Stimulated activated CD8-positive, alpha-beta memory T cell treated with anti-CD3 and anti-CD28 coated beads, Interleukin-7, amount 100 ng/mL, for 24 hours (primary cell): ENCODE measurements at places on chromosomes 7 and 10.

DNA sequence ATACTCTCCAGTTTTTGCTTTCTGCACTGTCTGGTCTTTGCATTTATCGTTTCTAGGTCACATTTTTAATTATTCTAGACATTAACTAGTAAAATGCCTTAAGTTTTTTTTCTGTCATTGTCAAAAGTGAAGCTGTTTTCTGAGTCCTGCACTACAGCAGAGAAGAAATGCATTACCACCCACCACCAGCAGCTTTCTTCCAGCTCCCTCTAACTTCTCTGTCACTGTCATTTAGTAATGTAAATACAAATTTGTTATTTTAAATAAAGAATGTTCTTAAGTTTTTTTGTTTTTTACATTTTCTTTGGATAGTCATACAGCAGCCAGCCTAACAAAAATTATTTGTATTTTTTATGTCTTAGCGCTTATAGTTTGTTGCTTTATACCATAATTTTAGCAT is 18.8 kb downstream of the PTPRZ1 start:
- DNase-seq: no peak

- no peak for DNase-seq
Measured at GRCh38 chr7:112646783-112647182, 143.4 kb downstream of the TMEM168 start.

DNA sequence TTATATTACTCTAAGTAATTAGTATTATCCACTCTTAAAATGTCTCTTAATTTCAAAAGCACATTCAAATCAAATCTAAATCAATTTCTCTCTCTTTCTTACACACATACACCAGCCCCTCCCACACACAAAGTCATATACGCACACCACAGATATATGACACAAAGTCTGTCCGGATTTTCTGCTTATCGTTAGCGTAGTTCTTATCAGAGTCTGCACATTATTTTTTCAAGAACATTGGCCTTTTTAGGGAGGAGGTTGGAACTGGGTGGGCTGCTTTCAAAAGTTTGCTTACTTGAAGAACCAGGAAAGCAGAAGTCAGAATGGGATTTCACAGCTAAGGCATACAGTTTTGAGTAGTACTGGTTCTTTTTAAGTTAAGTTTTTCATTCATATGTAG is 387.6 kb upstream of the CHRM2 start:
- DNase-seq: no peak

DNA sequence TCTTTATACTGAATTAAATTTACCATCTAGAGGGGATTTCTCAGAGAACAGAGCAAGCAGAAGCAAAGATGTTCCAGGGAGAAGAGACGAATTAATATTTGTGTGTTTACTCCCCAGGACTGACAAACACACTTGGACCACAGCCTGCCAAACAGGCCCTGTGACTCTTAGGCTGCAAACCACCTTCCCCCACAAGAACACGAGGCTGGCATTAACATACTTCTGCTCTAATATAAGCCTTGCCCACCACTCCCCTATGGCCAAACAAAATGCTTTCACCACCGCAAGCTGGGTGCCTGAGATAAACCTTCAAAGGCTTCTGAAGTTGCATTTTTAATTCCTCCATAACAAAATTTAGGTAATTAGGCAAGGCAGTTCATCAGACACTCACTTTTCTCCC is 88.4 kb downstream of the FGFR2 start:
- DNase-seq: no peak

DNA sequence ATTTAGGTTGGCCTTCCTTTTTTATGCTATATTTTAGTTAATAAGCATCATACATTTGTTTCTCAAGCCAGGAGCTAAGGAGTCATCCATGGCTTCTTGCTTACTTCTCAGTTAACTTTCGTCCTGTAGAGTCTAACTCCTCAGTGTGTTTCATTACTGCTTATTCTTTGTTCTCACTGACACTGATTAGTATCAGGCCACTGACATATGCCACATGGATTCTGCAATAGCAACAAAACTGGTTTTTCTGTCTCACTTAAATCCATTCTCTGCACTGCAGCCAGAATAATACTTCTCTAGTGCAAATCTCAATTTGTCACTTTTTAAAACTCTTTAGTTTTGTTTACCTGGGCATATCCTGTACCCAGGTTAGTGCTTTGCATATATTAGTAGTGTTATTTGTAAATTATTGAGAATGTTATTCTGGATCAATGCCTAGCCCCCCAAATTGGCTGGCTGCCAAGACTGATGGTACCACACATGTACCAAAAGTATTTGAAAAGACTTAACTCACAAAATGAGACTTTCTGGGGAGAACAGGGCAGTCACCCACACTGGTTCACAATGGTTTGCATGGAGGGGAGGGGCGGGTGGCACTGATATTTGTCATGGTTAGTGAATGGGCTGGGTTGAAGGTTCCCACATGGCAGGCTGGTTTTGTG is 79.1 kb downstream of the CCSER2 start:
- no peak for DNase-seq

- no peak for DNase-seq
Measured at GRCh38 chr7:94513565-94513860, 3.9 kb downstream of the CASD1 start.

DNA sequence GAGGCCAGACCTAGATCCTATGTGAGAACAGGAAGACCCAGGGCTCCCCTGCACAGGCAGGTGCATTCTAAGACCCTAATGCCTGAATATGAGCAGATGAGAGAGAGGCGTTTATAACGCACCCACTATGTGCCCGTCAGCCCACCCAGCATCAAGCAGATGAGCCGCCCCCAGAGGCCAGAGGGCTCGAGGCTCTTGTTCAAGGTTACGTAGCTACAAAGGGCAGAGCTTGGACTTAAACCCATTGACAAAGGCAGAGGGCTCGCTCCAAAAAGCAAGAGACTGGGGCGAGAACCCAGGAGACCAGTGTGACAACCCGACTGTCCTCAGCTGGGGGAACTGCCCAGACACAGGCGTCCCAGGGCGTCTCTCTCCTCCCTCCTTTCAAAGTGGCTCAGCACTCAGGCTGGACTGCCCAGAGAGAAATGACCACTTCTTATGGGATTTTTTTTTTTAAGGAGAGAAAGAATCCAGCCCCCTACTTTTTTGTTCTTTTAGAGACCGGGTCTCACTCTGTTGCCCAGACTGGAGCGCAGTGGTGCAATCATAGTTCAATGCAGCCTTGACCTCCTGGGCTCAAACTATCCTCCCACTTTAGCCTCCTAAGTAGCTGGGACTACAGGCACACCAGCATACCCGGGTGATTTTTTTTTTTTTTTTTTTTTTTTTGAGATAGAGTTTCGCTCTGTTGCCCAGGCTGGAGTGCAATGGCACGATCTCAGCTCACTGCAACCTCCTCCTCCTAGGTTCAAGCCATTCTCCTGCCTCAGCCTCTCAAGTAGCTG is 40.1 kb downstream of the TNRC18 start:
- no peak for DNase-seq

- DNase-seq: no peak
Measured at GRCh38 chr10:13386021-13386420, 37.9 kb upstream of the SEPHS1 start.

- no peak for DNase-seq
Measured at GRCh38 chr10:84270708-84271107, 25.9 kb downstream of the RGR start.
